Psoas muscle (tissue), 8 donors: ENCODE measurements at places on chromosomes 6 and 20. TPM values are rescaled to one million over a fixed set of nuclear protein-coding genes. Genes with fewer than 3 reads are reported as not detected.

Gene RIPOR2
- 7.9 TPM for total RNA-seq

DNA sequence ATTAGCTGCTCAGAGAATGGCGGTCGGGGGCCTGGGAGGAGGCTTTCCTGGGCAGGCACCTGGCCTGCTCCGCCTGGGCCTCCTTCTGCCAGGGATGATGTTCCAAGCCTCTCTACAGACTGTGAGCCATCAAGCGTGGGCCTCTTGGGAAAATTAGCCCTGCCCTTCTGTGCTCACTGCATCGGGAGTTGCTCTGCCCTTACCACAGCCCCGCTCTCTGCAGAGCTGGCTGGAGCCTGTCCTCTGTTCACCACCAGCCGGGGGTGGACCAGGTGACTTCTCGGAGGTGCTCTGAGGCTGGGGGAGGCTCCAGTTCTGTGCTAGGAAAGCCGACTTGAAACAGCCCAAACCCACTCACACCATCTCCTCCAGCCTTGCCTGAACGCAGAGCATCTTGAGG is 24.2 kb downstream of the MDGA1 start:
- DNase-seq: no peak

Gene KIF13A
- total RNA-seq: 79.5 TPM

Gene BTBD9
- 8.4 TPM for total RNA-seq

Gene SLC22A2
- 0.75 TPM for total RNA-seq
